Left lung (tissue), 14 donors: ENCODE measurements at places on chromosomes 2 and 18. TPM values are rescaled to one million over a fixed set of nuclear protein-coding genes. Genes with fewer than 3 reads are reported as not detected.

Gene GALNT5
- 23.0 TPM for total RNA-seq

Gene DYNAP
- total RNA-seq: not detected

Gene TEX44
- not detected for total RNA-seq

Gene STAMBP
- 40.5 TPM for total RNA-seq

Gene NPHP1
- total RNA-seq: 5.3 TPM

Gene MYL12B
- total RNA-seq: 467 TPM

Gene SEMA4C
- 28.6 TPM for total RNA-seq

Gene VAMP5
- total RNA-seq: 87.7 TPM

Gene KIF1A
- total RNA-seq: 0.87 TPM

Gene ANKRD62
- 0.20 TPM for total RNA-seq

Gene HS1BP3
- total RNA-seq: 39.7 TPM

Gene ATG9A
- 58.9 TPM for total RNA-seq

Gene LOXHD1
- 0.76 TPM for total RNA-seq

Gene CNTNAP5
- not detected for total RNA-seq

Gene VWA3B
- not detected for total RNA-seq

Gene DYSF
- 24.5 TPM for total RNA-seq

Gene EMILIN2
- 56.2 TPM for total RNA-seq

Gene HRH4
- total RNA-seq: 0.17 TPM

Gene IL1A
- total RNA-seq: 0.50 TPM

Gene LINC00305
- not detected for total RNA-seq

Gene STAT4
- total RNA-seq: 4.4 TPM

Gene SFTPB
- total RNA-seq: 18,328 TPM

Gene DSC3
- 0.97 TPM for total RNA-seq

Gene PER2
- total RNA-seq: 7.7 TPM

Gene AKAIN1
- total RNA-seq: not detected

Gene TXNDC2
- total RNA-seq: 0.09 TPM

Gene SLC25A52
- total RNA-seq: not detected

Gene FLACC1
- 1.5 TPM for total RNA-seq

Gene SERPINB11
- total RNA-seq: not detected

Gene IL1B
- 2.5 TPM for total RNA-seq

Gene CUL3
- total RNA-seq: 76.5 TPM

Gene G6PC2
- not detected for total RNA-seq

Gene RNU2-63P
- not detected for total RNA-seq

Gene RNF103
- total RNA-seq: 21.6 TPM

Gene POTEC
- total RNA-seq: not detected

Gene ADRA2B
- total RNA-seq: 0.34 TPM

Gene IL37
- 1.1 TPM for total RNA-seq

Gene RBM43
- total RNA-seq: 7.5 TPM

Gene NBEAL1
- total RNA-seq: 72.2 TPM

Gene CCDC68
- total RNA-seq: 16.1 TPM

Gene VSNL1
- 3.1 TPM for total RNA-seq

Gene CNDP1
- not detected for total RNA-seq

Gene ACTG2
- total RNA-seq: 70.2 TPM

Gene SULT1C3
- total RNA-seq: not detected

Gene CXCR2
- total RNA-seq: 3.1 TPM

Gene GNAL
- 1.8 TPM for total RNA-seq

Gene MSTN
- total RNA-seq: 0.12 TPM

Gene GRHL1
- 4.7 TPM for total RNA-seq

Gene RIT2
- total RNA-seq: not detected

Gene ANKRD30BL
- total RNA-seq: not detected

Gene SLC23A3
- total RNA-seq: 3.8 TPM

Gene CCDC121
- 2.9 TPM for total RNA-seq
